EH (cell line): ENCODE measurements at places on chromosomes 11 and 22.
A peak's percentile ranks its signal among the peaks of the same experiment; 100 is the strongest.

GRCh38 chr11:64007629-64008282, 21.5 kb downstream of the OTUB1 start:
- DNase-seq = peak; percentile 57

GRCh38 chr22:41844513-41844912, 11.6 kb downstream of the SREBF2 start:
- no peak for DNase-seq

DNA sequence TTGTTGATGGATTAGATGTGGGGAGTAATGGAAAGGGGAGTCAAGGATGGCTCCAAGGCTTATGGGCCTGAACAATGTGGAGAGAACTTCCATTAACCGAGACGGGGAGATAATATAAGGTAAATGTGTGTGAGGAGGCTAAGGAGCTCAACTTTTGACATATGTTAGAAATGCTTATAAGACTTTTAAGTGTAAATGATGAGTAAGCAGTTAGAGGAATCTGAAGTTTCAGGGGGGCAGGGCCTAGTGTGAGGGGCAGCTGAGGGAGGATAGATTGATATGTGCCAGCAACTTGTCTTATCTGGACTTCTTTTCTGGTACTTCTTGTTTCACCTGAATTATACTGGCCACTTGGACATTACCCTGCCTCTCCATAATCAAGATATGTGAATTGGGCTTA, 29.9 kb downstream of the ANKRD42 start:
- no peak for DNase-seq

DNA sequence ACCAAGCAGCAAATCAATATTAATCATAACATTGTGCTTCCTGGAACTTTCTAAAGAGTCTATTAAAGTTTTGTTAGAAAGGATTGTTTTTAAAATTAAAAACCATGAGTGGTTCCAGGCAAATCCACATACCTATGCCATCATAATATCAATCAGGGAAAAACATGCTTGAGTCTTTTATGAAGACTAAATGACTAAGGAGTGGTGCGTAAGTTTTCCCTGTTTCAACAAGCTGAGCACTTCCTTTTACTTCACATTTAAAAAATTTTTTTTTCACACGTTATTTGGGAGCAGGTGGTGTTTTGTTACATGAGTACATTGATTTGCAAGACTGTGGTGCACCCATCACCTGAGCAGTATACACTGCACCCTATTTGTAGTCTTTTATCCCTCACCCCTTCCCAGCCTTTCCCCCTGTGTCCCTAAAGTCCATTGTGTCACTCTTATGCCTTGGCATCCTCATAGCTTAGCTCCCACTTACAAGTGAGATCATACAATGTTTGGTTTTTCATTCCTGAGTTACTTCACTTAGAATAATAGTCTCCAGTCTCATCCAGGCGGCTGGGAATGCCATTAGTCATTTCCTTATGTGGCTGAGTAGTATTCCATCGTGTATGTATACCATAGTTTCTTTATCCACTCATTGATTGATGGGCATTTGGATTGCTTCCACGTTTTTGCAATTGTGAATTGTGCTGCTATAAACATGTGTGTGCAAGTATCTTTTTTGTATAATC, 1190.3 kb upstream of the RAG2 start:
- DNase-seq = peak; percentile 96

GRCh38 chr11:71330996-71331395, 78.6 kb upstream of the SHANK2 start:
- no peak for DNase-seq

GRCh38 chr11:117378976-117379865, 51.6 kb downstream of the CEP164 start:
- no peak for DNase-seq

- DNase-seq = no peak
Observed at GRCh38 chr11:69649576-69649900, 8.6 kb downstream of the CCND1 start.

- DNase-seq = no peak
Observed at GRCh38 chr11:115700496-115700895, 196.3 kb upstream of the CADM1 start.

DNA sequence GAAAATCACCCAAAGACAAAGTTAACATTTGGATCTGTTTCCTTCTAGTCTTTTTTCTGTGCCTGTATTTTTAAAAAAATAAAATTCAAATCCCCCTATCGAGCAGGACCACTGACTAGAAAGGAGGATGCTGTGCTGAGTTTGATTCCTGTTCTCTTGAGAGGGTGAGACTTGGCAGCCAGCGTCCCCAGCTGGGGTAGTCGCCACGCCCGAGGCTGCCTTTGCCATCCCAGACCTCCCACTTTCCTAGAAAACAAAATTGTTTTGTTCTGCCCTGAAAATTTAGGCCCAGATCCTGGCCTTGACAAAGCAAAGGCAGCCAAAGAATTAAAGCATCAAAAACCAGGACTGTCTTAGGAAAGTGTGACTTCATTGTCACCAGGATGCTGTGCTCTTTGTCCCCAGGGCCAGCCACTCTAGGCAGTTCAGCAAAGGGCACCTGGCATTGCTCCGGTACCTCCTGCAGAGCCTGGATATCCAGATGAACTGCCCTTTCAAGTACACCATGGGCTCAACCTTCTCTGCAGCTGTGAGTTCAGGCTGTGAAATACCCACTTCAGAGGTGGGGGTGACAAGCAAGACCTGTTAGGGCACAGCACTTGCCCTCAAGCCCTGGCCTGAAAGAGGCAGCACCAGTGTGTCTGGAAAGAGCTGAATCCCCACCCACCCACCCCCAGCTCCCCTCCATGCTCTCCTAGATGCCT, 44.6 kb downstream of the KCNQ1OT1 start:
- DNase-seq = no peak
